ENCODE measurements at places on chromosomes 6 and 20.

DNA sequence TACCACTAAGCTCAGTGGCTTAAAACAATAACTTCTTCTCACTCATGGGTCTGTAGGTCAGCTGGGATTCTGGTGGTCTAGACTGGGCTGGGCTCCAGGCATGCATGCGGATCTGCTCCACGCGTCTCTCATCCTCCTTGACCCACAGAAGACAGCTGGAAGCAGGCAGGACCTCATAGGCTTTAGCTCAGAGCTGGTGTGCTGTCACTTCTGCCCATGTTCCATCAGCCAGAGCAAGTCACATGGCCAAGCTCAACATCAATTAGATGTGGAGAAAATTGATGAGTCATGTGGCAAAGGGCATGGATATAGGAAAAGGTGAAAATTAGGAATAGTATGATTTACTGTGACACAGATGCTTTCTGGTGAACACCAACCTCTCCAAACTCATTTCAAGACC, 57.4 kb upstream of the PSMF1 start:
- DNase-seq: no peak

- DNase-seq: peak; percentile 50
These were observed 107.4 kb downstream of the TRIM27 start for GRCh38 chr6:28816339-28816908.

DNA sequence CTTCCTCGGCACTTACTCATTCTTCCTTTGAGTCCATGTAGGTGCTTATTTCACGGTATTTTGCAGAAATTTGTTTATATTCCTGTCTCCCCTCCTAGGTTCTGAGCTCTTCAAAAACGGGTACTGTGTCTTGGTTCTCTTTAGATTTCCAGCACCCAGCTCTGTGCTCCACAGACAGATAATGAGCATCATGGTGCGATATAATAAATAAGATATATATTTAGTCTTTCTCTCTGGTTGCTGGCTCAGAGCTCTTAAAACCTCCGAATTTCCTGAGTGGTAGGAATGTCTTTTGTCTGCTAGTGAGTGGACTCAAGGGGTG, 108.1 kb upstream of the GPR6 start:
- no peak for DNase-seq

DNA sequence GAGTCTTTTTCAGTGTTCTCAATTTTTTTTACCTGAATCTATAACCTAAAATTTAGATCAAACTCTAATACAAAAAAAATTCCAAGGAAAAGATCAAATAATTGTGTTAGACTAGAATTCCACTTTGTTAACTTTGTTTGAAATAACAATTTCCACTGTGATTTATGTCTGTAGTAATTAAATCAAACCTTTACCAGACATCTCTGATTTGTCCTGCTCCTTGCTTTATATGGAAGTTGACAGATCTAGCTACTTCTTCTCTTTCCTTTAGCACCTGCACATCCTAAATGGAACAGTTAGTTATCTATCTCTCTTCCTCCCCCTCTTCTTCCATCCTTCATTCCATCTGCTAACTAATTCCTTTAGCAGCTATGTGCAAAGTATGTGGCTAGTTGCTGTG, 99.5 kb upstream of the TMEM30A start:
- no peak for DNase-seq

DNA sequence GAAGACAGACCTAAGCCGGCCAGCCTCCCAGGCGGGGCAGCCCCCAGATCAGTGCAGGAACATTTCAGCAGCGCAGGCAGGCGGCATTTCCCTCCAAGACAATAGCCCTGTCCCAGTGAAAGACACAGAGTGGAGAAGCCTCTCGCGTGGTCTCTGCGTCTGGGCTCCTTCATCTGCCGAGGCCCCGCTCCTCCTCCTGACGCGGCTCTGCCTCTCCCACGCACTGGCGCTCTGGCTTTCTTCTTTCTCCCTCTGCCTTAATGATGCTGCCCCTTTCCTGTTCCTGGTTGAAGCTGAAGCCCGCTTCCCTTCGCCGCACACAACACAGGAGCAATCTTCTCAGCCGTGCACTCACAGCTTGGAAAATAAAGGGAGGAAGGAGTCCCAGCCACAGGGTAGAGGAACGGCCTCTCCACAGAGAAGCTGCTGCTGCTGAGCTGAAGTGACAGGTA, 347.5 kb downstream of the CDH4 start:
- no peak for DNase-seq

DNA sequence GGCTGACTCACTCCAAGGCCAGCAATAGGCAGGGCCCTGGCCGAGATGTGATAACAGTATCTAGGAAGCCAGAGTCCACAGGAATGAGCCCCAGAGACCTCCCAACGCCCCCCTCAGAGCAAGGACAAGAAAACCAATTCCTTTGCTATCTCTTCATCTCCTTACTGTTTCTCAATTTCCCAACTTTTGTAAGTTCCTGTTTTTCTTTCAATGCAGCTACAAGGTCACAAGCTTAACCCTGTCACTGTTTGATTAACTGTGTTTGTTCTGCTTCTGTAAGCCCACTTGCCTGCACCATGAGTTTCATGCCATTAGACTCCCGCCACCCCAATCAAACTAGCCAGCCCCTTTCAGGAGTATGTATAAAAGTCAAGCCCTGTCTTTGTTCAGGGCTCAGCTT, 3.5 kb downstream of the FKBP1C start:
- no peak for DNase-seq

- no peak for DNase-seq
These were observed 36.2 kb upstream of the ANGPT4 start for GRCh38 chr20:952196-952795.

GRCh38 chr6:22320750-22321149, 23.9 kb upstream of the PRL start:
- no peak for DNase-seq

GRCh38 chr6:74259981-74260380, 564.0 kb downstream of the CD109 start:
- no peak for DNase-seq
